ENCODE measurements at places on chromosomes 5 and 9.

GRCh38 chr5:2143088-2143487 is 260.4 kb upstream of the IRX4 start:
- DNase-seq, result no peak

- DNase-seq, result no peak
Measured at GRCh38 chr5:139381837-139382761, 998 bp downstream of the SLC23A1 start.

DNA sequence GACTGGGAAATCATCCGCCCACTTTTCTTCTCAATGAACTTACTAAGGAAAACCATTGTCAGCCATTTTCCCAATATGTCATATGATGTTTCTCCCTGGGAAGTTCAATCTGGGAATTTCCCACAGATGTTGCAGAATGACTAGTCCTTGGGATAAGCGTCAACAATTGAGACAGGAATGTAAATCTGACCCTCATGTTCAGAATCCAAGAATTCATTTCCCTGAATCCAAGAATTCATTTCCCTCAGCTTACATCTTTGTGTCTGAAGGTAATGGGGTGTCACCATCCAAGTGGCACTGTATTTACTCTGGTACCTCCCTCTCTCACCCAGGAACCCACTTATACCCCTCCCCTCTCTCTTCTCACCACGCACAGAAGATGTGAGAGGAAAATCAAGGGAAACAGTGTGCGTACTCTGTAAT is 7.4 kb downstream of the KLF9 start:
- peak; percentile 99 for DNase-seq

DNA sequence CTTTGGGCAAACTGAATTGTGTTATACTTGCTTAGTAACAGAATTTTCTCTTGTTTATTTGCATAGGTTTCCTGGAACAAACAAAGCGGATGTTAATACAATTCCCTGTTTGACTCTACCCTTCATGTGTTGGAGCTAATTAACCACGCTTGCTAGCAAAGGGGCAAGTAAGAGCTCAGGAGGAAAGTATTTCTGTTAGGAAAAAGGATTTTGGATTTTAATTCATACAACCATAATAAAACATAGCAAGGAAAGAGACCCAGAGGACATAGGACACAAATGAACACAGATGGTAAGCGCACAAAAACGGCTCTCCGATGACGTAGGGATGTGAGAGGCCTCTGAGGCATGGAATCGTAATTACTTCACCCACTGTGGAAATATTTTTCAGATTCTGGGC is 5.1 kb upstream of the DCAF12 start:
- DNase-seq, result no peak

- no peak for DNase-seq
Measured at GRCh38 chr9:22838266-22838665, 391.6 kb downstream of the DMRTA1 start.

- no peak for DNase-seq
Measured at GRCh38 chr9:2269778-2270177, 254.6 kb downstream of the SMARCA2 start.

DNA sequence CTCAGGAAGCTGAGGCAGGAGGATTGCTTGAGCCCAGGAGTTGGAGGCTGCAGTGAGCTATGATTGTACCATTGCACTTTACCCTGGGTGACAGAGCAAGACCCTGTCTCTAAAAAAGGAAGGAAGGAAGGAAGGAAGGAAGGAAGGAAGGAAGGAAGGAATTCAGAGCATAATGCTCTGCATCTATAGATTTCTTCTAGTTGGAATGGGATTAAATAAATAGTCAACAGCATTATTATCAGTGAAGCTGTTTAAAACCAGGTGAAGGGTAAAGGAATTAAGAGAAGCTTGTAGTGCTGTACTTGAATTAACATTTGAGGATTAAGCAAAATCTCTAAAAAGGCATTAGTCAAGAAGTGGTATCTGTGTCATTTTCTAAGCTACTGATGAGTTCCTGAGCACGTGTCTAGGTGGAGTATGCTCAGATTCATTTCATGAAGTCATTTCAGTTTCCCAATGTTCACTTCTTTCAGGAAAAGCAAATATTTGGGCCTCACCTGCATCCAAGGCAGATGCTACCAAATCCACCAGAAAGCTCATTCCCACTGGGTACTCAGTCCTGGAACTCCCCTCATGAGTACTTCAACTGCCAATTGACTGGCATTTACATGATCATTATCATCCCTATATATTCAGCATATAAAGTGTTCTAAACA is 8.4 kb downstream of the PDE6A start:
- DNase-seq, result no peak
